Cardiac fibroblast (primary cell): ENCODE measurements at places on chromosomes 1 and 21.
A peak's percentile ranks its signal among the peaks of the same experiment; 100 is the strongest.

DNA sequence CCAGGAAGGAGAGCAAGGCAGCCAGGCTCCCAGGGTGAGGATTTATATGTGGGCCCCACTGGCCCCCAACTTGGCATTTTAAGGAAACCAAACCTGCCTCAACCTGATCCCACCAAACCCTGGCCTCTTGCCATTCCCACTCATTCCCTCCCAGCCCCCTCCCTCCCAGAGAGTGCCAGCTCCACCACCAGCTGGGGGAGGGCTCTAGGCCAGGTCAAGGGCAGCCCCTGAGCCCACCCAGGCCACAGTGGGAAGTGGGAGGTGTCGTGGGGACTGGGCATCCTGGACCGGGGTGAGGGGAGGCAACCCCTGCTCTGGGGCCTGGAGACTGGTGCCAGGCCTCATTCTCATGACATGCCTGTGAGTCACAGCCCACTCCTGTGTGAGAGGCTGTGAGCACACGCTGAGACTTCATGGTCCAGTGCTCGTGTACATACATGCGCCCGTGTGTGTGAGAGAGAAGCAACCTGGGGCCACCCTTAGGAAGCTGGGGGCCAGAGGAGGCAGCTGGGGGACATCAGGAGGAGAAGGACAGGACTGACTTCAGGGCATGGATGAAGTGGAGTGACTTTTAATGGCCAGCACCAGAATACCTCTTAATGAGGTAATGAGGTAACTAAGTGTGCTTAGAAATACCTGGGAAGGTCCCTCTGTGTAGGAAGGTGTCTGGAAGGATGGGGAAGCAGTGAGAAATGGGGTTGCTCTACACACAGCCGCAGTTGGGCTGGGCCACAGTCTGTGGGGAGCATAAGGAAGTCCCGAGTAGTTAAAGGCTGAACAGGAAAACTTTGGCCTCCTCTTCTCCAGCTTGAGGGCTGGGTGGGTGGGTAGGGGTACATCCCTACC lies at the start of gene S100A2:
Gene S100A2, minus strand, starts transcription at position 316 of the 846 bp plus-strand sequence. CDS start 1,967 bp downstream, outside the sequence.
- DNase-seq: peak; percentile 86

DNA sequence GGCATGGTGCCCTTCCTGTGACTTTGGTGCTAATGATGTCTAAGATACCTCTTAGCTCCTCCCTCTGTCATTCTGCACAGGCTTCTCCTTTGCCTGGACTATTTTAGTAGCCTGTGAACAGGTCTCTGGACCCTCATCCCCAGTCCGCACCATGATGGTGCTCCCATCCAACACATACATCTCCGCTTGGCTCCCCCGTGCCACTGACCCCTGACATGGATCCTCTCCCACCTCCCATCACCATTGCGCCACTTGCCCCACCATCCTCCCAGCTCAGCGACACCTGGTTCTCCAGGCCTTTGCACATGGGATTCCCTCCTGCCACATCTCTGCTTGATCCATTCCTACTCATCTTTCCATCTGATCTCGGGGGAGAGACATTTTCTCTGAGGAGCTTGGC lies 33.9 kb downstream of the RUNX3 start:
- DNase-seq: no peak

DNA sequence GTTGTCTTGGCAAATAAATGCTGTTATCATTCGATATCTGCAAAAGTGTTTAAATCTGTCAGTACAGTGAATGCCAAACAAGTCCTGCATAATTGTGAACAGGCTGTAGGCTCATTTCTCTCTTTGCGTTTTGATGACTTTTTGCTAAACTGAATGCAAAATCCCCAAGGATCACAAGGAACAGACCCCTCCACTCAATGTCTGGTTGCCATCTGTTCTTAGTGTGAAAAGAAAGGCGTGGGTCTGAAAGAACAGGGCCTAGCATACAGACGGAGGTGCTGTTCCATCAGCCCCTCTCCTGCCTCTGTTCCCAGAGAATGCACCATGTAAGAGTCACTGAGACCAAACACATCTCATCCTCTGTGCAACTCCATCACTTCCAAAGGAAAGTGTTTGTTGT lies 40.4 kb downstream of the EIF2B3 start:
- DNase-seq: no peak

- no peak for DNase-seq
Measured at GRCh38 chr1:169117599-169117998, 11.1 kb downstream of the ATP1B1 start.

DNA sequence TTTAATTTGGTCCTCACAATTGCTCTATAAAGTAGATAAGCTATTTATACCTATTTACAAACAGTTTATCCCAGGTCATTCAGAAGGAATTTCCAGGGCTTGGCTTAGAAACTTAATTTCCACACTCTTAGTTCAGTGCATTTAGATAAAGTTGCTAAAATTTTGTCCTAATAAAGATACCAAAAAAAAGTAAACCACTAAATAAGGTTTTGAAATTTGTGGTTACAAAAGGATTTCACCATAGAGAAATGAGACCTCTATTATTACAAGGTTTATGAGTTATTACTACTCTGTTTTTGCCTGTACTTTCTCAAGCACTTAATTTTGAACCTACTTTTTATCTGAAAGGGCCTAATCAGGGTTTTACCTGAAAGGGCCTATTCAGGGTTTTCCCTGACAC lies 22.4 kb downstream of the PTPN22 start:
- DNase-seq: peak; percentile 18

DNA sequence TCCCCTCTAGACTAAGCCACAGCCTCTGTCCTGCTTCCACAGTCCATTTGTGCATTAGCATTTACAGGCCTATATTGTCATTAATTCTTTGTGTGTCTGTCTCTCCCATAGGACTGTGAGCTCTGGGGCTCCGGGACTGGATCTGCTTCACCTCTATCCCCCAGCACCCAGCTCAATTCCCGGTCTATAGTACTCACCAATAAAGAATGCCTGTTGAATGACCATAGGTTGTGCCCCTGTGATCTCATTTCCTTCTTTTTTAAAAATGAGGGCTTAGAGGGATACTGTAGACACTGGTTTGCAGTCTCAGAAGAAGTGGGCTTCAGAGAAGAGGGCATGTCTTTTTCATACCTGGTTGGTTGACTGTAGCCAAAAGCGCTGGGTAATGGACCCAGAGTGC lies 8.8 kb upstream of the POU3F1 start:
- DNase-seq: no peak

DNA sequence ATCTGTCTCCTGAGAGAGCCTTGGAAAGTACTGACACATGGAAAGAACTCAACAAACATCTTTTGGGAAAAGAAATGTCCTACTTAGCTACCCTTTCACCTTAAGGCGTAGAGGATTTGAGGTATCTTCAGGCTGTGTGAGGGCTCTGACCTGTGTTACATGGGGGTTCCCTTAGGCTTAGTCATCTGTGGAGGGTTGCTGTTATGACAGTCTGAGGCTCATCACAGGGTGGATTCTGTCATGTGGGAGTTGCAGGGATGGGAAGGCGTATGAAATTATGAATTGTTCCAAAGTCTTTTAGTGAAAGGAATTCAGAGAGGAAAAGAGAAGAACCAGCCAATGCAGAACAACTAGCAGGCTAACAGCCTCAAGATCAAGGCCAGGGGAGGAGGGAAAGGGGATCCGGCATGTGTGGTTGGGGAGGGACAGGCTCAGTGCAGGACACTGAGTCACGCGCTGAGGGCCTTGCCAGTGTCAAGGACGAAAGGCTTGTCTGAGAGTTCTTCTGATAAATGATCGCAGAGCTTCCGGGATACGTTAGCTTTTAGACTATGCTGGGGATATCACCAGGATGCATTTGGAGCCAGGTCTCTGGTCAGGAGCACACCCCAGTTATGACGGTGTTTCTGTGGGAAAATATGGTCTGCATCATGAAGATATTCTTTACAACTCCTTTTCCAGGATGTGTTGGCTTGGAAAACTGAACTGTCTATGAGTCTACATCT lies 24.6 kb upstream of the PLA2G2C start:
- DNase-seq: peak; percentile 26

DNA sequence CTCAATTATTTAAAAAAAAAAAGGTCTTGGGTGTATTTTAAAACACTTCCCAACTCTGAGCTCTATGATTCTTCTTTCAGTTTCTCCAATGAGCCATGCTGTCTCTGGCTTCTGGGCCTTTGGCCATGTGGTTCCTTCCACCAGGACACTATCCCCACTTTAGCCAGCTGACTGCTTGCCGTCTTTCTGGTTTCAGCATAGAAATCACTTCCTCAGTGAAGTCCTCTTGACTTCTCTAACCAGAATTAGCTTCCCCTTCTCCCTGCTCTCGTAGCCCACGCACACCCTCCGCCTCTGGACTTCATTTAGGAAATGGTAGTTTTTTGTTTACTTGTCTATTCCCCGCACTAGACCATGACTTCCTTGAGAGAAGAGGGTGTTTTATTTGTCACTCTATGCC lies 1.1 kb upstream of the DIO1 start:
- DNase-seq: no peak
